ENCODE measurements at places on chromosomes 6 and 20.

- DNase-seq = peak; percentile 34
Observed at GRCh38 chr6:106005013-106005412, 81.1 kb upstream of the PRDM1 start.

DNA sequence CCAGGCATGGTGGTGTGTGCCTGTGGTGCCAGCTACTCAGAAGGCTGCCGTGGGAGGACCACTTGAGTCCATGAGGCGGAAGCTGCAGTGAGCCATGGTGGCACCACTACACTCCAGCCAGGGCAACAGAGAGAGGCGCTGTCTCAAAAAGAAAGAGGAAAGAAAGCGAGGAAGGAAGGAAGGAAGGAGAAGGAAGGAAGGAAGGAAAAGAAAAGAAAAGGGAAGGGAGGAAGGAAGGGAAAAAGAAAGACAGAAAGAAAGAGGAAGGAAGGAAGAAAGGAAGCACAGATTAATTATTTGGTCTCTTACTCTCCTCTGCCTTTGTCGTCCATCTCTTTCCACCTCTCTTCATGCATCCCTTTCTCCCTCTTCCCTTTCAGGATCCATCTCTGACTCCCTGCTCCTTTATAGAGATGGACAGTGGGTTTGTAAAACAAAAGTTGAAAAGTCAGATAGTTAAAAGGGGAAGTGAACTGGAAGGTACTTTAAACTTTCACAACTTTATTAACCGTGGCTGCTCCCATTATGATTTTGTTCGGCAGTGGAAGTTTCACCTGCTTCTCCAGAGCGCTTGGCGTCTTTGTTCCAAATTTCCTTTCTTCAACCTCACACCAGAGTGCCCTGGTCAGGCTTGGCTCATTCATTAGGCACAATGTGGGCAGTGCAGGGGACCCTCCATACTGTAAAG is 1.5 kb downstream of the HLA-DQA1 start:
- no peak for DNase-seq

- DNase-seq = no peak
Observed at GRCh38 chr20:6384380-6384779, 261.6 kb upstream of the FERMT1 start.

- DNase-seq = peak; percentile 43
Observed at GRCh38 chr20:26276554-26277210, 580.0 kb upstream of the ZNF337 start.

Data from ELF-1 (cell line).